Head of caudate nucleus (tissue), 42 donors: ENCODE measurements at places on chromosomes 3 and 15.

GRCh38 chr15:69818529-69818928 is 279.2 kb downstream of the TLE3 start:
- no peak for DNase-seq

DNA sequence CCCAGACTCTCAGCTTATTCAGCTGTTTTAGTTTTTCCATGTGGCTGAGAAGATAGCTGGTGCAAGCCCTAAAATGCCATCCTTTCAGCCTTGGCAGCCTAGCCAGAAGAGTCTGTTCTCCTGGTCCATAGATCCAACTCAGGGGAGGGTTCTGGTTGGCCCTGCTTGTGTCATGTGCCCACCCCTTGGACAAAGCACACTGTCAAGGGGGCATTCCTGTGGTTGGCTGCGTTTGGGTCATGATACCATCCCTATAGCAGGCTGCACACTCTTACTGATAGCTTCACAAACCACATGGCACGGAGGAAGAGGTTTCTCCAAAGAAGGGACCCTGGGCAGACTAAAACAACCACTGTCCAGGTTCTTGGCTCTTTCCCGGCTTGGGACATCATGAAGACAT is 8.4 kb upstream of the FSTL1 start:
- DNase-seq, result no peak

DNA sequence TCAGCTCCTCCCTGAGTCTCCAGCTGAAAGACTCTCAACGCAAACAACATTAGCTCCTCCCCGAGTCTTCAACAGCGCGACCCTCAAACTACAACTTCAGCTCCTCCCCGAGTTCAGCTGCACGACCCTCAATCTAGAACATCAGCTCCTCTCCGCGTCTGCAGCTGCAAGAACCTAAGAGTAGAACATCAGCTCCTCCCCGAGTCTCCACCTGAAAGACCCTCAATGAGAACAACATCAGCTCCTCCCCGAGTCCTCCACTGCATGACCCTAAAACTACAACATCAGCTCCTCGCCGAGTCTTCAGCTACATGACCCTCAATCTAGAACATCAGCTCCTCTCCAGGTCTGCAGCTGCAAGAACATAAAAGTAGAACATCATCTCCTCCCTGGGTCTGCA is 78.3 kb downstream of the TFRC start:
- DNase-seq, result no peak

GRCh38 chr15:38562278-38562677 is 2.3 kb downstream of the RASGRP1 start:
- DNase-seq, result no peak

DNA sequence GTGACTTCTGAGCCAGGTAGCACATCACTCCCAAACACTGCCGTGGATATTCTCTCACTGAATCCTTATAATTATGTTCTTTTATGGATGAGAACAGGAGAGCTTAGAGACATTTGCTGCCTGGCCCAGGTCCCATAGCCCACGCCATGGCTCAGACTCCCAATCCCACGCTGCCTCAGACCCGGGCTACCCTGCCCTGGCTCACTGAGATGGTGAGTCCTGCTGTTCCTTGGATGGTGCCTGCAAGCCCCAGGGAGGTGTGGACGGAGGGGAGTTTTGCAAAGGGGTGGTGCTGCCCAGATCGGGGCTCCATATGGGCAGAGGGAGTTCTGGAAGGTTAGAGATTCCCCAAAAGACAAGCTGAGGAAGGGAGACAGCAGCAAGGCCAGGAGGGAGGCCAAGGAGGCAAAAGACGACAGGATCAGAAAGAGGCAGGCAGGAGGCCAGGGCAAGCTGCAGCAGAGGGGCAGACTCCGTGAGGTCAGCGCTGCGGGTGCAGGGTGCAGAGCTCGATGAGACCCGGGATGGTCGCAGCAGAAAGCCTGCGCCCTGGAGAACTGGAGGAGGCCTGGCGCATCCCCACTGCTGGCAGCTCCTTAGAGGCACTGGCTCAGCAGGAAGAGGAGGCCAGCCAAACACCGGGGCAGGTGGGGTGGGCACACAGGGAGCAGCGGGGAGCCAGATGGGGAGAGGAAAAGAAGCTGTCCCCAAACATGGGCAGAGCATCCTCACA is 95.7 kb upstream of the ALDH1A3 start:
- no peak for DNase-seq

DNA sequence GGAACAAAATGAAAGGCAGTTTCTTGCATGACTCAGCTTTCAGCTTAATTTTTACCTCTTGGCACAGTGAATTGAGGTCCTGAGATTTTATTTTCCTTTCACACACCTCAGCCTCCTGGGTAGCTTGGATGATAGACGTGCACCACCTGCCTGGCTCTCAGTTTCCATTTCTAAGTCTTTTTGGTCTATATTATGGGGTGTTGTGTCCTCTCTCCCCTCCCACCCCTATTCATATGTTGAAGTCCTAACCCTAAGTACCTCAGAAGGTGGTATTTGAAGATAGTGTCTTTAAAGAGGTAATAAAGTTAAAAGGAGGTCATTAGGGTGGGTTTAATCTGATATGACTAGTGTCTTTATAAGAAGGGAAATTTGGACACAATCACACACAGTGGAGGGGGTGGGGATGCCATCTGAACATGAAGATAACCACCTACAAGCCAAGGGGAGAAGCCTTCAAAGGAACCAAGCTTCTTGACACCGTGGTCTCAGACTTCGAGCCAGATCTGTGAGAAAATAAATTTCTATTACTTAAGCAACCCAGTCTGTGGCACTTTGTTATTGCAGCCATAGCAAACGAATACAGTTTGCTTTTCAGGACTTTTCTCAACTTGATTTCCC is 85.2 kb downstream of the STRIT1 start:
- DNase-seq, result no peak

DNA sequence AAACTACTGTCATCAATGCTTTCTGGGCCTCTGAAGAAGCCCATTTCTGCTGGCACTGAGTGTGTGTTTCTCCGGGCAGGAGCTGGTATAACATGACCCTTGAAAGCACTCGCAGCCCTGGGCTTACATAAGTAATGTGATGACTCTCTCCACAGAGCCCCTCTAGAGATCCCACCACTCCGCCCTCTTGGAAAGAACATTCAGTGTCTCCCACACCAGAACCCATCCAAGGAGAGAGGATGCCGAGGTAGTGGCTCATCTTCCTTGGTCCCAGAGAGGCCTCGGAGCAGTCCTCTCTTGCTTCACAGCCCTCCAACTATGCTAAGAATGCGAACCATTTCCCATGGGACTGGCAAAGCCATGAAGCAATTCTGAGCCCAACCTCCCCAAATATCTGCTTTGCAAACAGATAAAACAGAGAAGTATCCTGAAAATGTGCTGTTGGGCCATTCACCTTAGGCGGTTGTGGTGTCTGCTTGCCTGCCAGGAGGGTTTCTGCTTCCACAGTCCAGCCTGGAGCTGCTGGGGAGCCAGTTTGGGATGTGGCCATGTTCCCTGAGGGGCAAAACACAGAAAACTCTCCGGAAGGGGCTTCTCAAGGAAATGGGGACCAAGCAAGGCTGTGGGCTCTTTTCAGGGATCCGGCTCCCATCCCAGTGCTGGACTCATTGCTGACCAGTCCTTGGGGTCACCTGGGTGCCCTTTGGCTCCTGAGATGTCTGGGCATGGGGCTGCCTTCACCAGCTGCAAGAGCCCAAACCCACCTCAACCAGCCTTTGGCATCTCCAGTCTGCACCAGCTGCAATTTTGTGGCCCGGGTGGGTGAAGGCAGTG is 47.3 kb downstream of the AMOTL2 start:
- no peak for DNase-seq

DNA sequence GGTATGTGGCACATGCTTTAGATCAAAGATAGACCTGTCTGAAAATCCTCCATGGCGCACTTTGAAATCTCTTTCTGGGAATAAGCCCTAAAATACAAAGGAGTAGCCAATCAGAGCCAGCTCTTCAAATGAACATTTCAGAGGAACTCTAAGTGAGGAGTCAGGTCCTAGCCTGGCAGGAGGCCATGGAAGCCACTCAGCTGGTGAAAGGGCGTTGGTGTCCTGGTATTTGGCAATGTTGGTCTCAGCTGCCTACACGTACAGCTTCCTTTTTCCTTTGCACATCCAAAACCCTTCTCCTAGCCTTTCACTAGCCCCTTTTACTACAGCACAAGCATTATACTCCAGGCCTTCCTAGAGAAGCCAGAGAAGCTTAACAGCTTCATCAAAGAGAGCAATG is 5.5 kb downstream of the WDR73 start:
- no peak for DNase-seq
